ENCODE measurements at places on chromosomes 12 and 14.

GRCh38 chr14:77438596-77438995 is 15.3 kb upstream of the NOXRED1 start:
- no peak for DNase-seq

DNA sequence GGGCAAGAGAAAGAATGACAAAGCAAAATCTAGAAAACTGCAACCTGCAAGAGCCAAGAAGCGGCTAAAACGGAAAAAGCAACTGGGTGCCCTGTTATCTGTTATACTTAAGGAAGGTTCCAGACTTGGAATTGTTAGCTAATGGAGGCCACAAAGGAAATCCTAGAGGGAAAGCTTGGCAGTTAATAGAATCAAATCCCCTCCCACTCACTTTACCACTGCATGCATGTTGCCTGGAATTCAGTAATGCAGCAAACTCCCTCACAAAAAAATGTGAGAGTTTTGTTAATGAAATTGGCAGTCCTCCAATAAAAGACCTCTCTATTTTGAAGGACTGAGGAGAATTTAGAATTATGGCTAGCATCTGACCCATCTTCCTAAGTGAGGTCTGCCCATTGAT is 164.2 kb upstream of the SOX5 start:
- no peak for DNase-seq

- DNase-seq = no peak
These were observed 365.6 kb upstream of the TBX3 start for GRCh38 chr12:115049614-115050013.

- DNase-seq = no peak
These were observed 1.5 kb upstream of the PLEKHG3 start for GRCh38 chr14:64702493-64703394.

GRCh38 chr14:98924046-98924445 is 348.0 kb downstream of the BCL11B start:
- DNase-seq = no peak

GRCh38 chr12:52867642-52868041 is 18.8 kb upstream of the KRT78 start:
- DNase-seq = peak; percentile 31

DNA sequence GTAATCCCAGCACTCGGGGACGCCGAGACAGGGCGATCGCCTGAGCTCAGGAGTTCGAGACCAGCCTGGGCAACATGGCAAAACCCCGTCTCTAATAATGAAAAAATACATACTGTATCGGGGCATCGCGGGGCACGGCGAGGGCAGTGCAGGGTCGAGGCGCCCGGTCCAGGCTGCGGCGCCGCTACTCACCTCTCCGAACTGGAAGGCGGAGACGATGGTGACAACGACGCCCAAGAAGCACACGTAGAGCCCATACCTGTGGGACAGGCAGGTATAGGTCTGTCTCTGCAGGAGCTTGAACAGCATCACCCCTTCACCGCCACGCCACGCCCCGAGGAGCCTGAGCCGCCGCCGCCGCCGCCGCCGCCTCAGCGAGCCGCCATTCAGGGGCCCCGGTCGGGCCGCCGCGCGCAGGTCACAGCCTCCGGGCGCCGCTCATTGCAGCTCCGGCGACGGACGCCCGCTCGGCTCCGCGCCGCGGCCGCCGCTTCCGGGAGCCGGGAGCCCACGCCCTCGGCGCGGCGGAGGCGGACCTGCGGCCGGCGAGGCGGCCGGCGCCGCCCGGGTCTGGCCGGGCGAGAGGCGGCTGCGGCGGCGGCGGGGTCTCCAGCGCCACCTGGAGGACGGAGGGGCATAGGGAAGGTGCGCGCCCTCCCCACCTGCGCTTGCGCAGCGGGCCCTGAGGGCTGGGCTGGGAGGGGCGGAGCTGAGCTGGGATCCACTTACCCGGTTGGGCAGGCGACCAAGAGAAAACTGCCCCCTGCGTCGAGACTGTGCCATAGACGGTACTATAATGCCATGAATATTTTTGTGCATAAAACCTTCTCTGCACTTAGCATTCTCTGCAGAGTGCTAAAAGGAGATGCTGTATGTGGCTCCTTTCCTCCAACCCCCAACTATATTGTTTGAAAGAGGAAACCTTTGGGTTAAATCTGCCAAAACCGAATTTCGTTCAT is at the start of gene GNPTAB:
TSS of gene GNPTAB (minus strand) at position 593 of the 959 bp plus-strand sequence. CDS start at position 309, 284 bp downstream.
- peak; percentile 96 for DNase-seq

DNA sequence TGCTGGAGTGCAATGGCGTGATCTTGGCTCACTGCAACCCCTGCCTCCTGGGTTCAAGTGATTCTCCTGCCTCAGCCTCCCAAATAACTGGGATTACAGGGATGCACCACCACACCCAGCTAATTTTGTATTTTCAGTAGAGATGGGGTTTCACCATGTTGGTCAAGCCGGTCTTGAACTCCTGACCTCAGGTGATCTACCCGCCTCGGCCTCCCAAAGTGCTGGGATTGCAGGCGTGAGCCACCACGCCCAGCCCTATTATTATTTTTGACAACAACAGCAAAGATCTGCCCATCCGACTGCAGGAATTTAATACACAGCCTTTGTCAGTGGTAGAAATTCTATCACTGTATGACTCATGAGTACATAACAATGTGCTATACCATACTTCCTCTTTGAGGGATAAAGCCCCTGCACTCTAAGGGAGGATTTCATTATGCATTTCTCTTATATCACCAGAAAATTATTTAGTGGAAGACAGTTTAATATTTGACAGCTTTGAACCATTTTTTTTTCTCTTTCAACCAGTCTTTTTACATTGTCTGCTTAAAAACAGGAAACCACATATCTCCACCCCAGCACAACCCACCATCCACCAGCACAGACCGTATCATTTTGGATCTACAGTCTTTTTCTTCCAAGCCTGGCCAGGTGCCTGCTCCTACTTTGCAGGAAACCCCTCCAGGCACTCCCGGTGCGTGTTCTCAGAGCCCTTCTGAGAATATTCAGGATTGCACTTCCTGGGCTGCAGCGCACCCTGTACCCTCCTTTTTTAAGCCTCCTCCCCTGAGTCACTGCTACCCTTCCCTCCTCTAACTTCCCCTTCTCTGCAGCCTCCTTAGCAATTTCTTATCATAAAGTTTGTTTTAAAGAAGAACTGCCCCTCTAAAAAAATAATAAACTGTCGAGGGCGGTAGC is 594 bp downstream of the ARHGDIB start:
- DNase-seq = peak; percentile 41

DNA sequence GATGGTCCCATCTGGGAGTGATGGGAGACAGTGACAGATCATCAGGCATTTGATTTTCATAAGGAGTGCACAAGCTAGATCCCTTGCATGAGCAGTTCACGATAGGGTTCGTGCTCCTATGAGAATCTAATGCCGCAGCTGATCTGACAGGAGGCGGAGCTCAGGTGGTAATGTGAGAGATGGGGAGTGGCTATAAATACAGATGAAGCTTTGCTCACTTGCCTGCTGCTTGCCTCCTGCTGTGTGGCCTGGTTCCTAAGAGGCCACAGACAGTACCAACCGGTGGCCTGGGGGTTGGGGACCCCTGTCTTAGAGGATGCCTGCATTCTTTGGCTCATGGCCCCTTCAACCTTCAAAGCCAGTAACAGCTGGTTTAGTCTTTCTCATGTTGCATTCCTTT is 130.3 kb downstream of the PTPN11 start:
- no peak for DNase-seq

DNA sequence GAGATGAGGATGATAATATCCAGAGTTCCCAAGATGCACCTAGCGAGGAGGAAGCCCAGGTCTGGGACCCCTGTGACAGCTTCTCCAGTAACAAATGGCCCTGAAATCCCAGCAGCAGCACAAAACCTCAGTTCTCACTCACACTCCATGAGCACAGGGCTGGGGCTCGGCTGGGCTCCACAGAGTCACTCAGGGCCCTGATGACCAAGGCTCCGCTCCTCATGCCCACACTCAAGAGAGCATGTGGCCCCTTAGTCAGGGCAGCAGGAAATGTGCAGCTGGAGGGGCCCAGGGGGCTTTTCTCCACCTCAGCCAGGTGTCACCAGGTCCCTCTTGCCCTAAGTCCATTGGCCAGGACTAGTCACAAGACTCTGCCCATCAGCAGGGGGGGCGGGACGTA is 242.7 kb upstream of the SFSWAP start:
- DNase-seq = no peak

- DNase-seq = no peak
These were observed 5.0 kb upstream of the RAPGEF3 start for GRCh38 chr12:47763481-47764346.

DNA sequence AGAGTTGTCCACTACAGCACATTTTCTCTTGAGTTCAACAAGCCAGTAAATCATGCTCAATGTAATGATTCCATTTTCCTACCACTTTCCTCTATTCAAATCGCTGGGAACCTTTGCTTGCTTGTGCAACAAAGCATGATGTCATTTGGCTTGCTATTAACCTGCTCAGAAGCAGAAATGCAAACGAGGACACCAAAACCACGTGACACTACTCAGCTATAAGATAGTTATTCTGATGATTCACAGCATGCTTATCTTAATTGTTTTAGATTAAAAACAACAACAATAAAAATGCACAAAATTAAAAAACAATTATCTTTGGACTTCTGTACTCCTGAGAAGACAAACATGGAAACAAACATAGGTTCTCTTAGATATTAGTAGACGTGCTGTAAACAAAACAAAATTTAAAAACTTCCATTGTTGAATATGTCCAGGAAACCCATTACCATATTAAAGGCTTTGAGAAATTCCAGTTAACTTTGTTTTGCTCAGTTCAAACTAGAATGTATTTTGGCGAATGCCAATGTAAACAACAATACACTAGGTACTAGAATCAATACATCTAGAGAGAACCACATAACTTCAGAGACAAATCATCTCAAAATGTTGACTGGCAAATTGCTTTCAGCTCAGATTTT is 77.5 kb upstream of the KRAS start:
- DNase-seq = no peak

GRCh38 chr12:8089716-8090115 is 7.6 kb downstream of the NECAP1 start:
- no peak for DNase-seq

- DNase-seq = no peak
These were observed 89.2 kb downstream of the CFAP54 start for GRCh38 chr12:96578526-96579125.

DNA sequence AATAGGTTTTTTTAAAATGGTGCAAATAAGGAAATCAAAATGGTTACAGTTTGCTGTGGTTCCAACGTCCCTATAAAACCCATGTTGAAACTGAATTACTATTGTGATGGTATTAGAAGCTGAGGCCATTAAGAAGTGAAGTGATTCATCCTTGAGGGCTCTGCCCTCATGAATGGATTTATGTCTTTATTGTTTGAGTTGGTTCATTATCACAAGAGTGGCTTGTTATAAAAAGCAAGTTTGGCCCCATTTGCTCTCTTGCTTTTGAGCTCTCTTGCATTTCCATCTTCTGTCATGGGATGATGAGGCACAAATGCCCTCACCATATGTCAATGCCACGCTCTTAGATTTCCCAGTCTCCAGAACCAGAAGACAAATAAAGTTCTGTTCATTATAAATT is 62.3 kb downstream of the PRKD1 start:
- no peak for DNase-seq

DNA sequence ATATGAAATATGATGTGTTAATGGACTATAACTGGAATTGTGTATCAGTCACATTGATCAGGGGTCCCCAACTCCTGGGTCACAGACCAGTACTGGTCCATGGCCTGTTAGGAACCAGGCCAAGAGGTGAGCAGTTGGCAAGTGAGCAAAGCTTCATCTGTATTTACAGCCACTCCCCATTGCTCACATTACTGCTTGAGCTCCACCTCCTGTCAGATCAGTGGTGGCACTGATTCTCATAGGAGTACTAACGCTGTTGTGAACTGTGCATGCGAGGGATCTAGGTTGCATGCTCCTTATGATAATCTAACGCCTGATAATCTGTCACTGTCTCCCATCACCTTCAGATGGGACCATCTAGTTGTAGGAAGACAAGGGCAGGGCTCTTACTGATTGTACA is 72.3 kb downstream of the CDK17 start:
- no peak for DNase-seq

All from stimulated activated CD4-positive, alpha-beta T cell treated with anti-CD3 and anti-CD28 coated beads, Interleukin-4, amount 100 ng/mL, for 24 hours (primary cell).